ENCODE measurements at places on chromosomes 1 and 21. TPM values are rescaled to one million over a fixed set of nuclear protein-coding genes. Genes with fewer than 3 reads are reported as not detected.

- no peak overlapping the region for H3K4me3 ChIP-seq
- H3K27me3 ChIP-seq = no peaks in the 10 kb centered on the region
- H3K4me1 ChIP-seq = no peaks in the 10 kb centered on the region
- DNase-seq = no peak
- H3K36me3 ChIP-seq = no peaks in the 10 kb centered on the region
- no peak overlapping the region for H3K27ac ChIP-seq
Observed at GRCh38 chr1:214808845-214809460, 206.0 kb downstream of the CENPF start.

DNA sequence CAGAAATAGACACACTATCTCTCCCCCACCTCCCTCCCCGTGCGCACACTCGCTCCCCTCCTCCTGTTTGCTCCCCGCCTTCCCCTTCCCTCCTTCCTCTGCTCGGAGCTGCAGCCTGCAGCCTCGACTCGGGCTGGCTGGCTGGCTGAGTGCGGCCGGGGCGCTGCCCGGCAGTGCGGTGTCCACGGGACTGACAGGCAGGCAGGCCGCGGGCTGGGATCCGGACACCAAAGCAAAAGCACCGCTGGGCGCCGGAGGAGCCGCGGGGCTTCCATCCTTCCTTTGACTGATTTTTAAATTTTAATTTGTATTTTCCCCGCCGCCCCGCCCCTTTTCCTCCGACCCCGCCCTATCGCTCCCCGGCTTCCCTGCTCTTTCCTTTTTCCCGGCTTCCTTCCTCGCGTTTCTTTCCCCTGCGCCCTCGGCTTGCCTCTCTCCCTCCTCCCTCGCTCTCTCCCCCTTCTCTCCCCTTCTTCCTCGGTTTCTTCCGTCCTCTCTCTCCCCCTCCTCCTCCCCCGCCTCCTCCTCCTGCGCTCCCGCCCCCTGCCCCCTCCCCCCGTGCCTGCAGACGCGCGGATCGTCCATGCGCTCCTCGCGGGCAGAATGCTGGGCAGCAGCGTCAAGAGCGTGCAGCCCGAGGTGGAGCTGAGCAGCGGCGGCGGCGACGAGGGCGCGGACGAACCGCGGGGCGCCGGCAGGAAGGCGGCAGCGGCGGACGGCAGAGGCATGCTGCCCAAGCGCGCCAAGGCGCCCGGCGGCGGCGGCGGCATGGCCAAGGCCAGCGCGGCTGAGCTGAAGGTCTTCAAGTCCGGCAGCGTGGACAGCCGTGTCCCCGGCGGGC, 109.4 kb downstream of the NAV1 start:
- DNase-seq = peak; percentile 36
- H3K4me3 ChIP-seq = peak overlapping the region; percentile 46
- H3K27me3 ChIP-seq = no peaks in the 10 kb centered on the region
- H3K4me1 ChIP-seq = peaks cover 34% of the 10 kb centered on the region
- no peaks in the 10 kb centered on the region for H3K36me3 ChIP-seq
- H3K27ac ChIP-seq = no peak overlapping the region

DNA sequence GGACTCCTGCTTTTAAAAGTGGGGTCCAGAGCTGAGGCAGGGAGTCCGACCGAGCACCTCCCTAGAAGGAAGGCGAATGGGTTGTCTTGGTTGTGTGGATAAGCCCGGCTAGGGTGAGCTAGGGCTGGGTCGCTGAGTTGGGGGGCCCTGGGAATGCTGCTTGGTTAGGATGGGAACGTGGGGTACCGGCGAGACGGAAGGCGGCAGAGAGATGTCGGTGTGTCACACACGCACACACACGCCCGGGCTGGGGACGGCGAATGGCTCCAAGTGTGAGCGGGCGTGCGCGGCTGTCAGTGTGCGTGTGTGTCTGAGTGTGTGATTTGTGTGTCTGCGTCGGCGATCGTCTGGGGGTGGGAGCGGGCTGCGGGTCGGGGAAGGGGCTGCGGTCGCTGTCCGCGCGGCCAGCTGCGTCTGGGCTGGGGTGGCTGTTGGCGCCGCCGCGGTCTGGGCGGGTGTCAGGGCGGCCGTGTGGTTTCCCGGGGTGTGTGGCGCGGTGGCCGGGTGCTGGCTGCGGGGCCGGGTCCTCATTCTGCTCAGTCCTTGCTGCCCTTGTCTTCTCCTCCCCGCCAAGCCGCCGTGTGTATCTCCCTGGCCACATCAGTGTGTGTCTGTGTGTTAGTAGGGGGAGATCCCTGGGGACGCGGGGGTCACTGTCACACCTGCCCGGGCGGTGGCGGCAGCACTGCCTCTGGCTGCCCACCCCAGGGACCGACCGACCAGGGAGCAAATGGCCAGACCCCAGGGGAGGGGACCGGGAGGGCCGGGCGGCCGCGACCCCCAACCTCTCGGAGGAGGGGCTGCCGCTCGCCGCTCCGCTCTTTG, 1.1 kb downstream of the EFNA3 start:
- peaks cover 9% of the 10 kb centered on the region for H3K27me3 ChIP-seq
- H3K4me1 ChIP-seq = peaks cover 61% of the 10 kb centered on the region
- peak overlapping the region; percentile 39 for H3K4me3 ChIP-seq
- no peaks in the 10 kb centered on the region for H3K36me3 ChIP-seq
- H3K27ac ChIP-seq = no peak overlapping the region
- no peak for DNase-seq

DNA sequence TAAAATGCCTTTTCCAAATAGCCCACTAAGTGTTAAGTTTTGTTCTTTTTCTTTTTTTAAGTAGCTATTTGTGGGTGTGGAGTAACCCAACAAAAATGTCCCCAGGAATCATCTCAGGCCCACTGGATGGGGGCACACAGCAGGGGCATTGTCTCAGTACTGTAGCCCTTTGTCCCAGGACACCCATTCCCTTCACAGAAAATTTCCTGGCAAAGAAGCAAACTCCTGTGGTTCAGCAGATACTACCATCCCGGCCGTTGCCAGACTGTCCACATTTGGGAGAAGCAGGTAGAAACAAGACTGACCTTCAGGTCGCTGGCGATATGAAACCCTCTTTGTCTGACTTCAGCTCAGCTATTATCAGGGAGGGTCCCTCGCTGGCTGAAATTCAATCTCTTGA, 23.7 kb upstream of the SRRM1 start:
- H3K27me3 ChIP-seq = no peaks in the 10 kb centered on the region
- DNase-seq = no peak
- H3K36me3 ChIP-seq = no peaks in the 10 kb centered on the region
- H3K4me3 ChIP-seq = no peak overlapping the region

GRCh38 chr1:208349694-208350330, 105.6 kb upstream of the PLXNA2 start:
- H3K27me3 ChIP-seq = no peaks in the 10 kb centered on the region
- no peaks in the 10 kb centered on the region for H3K4me1 ChIP-seq
- H3K4me3 ChIP-seq = no peak overlapping the region
- no peak for DNase-seq
- H3K27ac ChIP-seq = no peak overlapping the region

DNA sequence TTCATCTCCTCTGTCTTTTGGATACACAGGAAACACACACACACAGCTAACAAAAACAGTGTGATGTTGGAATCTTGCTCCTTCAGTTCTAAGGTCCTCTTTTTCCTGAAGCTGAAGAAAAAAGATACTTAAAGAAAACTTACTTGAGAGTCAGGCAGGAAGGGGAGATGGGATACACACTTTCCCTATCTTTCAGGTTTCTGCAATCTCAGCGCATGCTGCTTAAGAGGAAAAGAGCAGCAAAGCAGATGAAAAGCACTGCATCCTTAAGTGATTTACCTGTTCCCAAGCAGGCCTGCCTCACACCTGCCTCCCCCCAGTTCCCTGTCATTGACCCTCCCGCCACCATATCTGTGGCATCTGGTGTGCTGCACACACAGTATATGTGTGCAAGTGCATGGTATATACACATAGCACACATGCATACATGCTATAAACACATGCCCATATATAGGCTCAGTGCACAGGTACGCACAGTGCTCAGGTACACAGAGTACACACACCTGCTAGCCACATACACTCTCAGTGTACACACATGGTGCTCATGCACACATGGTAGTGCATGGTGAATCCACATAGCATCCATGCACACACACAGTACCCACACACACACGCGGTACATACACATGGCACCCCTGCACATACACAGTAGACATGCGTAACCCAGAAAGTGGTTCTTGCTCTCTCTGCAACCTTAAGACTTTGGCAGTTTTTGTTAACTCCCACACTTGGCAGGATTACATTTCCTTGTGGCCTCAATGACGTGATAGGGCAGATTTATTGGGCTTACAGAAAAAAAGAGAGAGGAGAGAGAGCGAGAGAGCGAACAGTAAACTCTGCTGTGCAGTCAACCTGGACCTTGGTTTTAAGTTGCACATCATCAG, 166.9 kb downstream of the TOMM20 start:
- no peaks in the 10 kb centered on the region for H3K36me3 ChIP-seq
- H3K27ac ChIP-seq = peak overlapping the region; percentile 86
- no peak for DNase-seq
- peaks cover 81% of the 10 kb centered on the region for H3K4me1 ChIP-seq
- no peaks in the 10 kb centered on the region for H3K27me3 ChIP-seq

DNA sequence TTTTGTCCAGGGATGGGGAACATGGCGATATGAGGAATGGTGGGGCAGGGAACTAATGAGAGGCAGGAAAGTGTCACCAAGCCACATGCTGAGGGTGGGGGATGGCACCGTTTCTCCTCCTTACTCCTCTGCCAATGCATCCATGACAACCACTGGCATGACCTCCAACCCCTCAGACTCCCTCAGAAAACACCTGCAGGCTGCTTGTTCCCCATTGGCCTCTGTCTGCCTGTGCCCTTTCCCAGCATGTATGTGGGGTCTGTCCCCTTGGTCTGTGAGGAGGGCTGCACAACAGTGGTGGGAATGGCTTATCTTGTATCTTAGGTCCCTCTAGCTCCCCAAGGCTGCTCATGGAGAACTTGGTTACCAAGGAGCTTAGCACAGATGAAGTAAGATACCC, 137.2 kb upstream of the NGF start:
- H3K27me3 ChIP-seq = no peaks in the 10 kb centered on the region
- no peak overlapping the region for H3K4me3 ChIP-seq
- no peak overlapping the region for H3K27ac ChIP-seq
- H3K4me1 ChIP-seq = peaks cover 2% of the 10 kb centered on the region
- DNase-seq = no peak

GRCh38 chr1:2561898-2562895, 6.0 kb downstream of the TNFRSF14 start:
- no peak overlapping the region for H3K4me3 ChIP-seq
- H3K27me3 ChIP-seq = no peaks in the 10 kb centered on the region

The YOD1 gene
- total RNA-seq = 8.4 TPM

GRCh38 chr1:208888376-208888775, 644.2 kb upstream of the PLXNA2 start:
- no peaks in the 10 kb centered on the region for H3K36me3 ChIP-seq
- H3K4me3 ChIP-seq = no peak overlapping the region
- DNase-seq = no peak
- no peaks in the 10 kb centered on the region for H3K4me1 ChIP-seq
- H3K27ac ChIP-seq = no peak overlapping the region
- H3K27me3 ChIP-seq = no peaks in the 10 kb centered on the region

GRCh38 chr1:42620307-42620706, 37.9 kb upstream of the PPIH start:
- no peaks in the 10 kb centered on the region for H3K4me1 ChIP-seq
- no peaks in the 10 kb centered on the region for H3K27me3 ChIP-seq
- no peak overlapping the region for H3K27ac ChIP-seq
- no peak for DNase-seq
- H3K36me3 ChIP-seq = no peaks in the 10 kb centered on the region
- H3K4me3 ChIP-seq = no peak overlapping the region

- no peak overlapping the region for H3K4me3 ChIP-seq
- no peaks in the 10 kb centered on the region for H3K36me3 ChIP-seq
- H3K27me3 ChIP-seq = no peaks in the 10 kb centered on the region
- DNase-seq = no peak
- peaks cover 17% of the 10 kb centered on the region for H3K4me1 ChIP-seq
- no peak overlapping the region for H3K27ac ChIP-seq
Observed at GRCh38 chr1:41762251-41762650, 156.5 kb downstream of the HIVEP3 start.

The NR1I3 gene
- not detected for total RNA-seq

GRCh38 chr1:48093147-48093546, 96.0 kb upstream of the TRABD2B start:
- no peaks in the 10 kb centered on the region for H3K4me1 ChIP-seq
- DNase-seq = no peak
- H3K27ac ChIP-seq = no peak overlapping the region
- H3K36me3 ChIP-seq = no peaks in the 10 kb centered on the region
- no peak overlapping the region for H3K4me3 ChIP-seq

GRCh38 chr1:58572690-58573089, 4.4 kb downstream of the TACSTD2 start:
- DNase-seq = no peak
- no peak overlapping the region for H3K4me3 ChIP-seq
- H3K36me3 ChIP-seq = no peaks in the 10 kb centered on the region
- H3K4me1 ChIP-seq = peaks cover 22% of the 10 kb centered on the region
- peaks cover 8% of the 10 kb centered on the region for H3K27me3 ChIP-seq

DNA sequence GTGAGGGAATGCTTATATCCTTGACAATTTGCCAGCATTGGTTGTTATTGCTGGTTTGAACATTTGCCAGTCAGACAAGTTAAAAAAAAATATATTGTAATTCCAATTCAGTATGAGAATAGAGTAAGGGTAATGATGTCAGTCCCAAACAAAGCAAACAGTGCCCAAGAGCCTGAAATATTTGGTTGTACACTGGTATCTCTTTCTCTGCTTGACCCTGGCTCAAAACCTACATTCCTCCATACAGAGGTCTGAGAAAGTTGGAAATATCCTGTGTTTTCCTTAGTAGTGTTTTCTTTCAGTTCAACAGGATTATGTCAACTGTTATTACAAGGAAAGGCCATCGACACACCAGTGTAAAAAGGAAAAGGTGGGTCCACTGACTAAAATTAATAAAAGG, 145.6 kb downstream of the MRPL39 start:
- no peak overlapping the region for H3K27ac ChIP-seq
- no peak for DNase-seq
- no peaks in the 10 kb centered on the region for H3K27me3 ChIP-seq
- no peak overlapping the region for H3K4me3 ChIP-seq
- H3K4me1 ChIP-seq = no peaks in the 10 kb centered on the region

DNA sequence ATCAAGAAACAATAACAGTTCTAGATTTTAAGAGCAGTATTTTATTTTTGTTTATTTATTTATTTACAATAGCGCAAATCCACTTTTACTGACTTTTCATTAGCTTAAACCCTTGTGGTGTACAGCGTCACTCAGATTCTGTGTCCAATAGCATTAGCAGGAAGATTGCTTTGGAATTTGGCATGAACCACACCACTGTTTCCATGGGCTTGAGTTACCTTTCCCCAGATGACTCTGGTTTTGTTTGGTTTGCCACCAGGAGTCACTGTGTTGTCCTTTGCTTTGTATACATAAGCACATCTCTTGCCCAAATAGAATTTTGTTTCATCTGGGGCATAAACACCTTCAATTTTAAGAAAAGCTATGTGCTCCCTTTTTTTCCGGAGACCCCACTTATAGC, 25.9 kb upstream of the SNRPE start:
- DNase-seq = no peak
- no peak overlapping the region for H3K4me3 ChIP-seq
- H3K27me3 ChIP-seq = no peaks in the 10 kb centered on the region

GRCh38 chr1:81848880-81849682, 48.3 kb downstream of the ADGRL2 start:
- no peaks in the 10 kb centered on the region for H3K27me3 ChIP-seq
- no peak overlapping the region for H3K27ac ChIP-seq
- no peak overlapping the region for H3K4me3 ChIP-seq
- H3K4me1 ChIP-seq = peaks cover 10% of the 10 kb centered on the region
- DNase-seq = no peak

- H3K4me3 ChIP-seq = no peak overlapping the region
- H3K27ac ChIP-seq = no peak overlapping the region
- no peaks in the 10 kb centered on the region for H3K36me3 ChIP-seq
- no peak for DNase-seq
Observed at GRCh38 chr21:36465478-36465877, 14.4 kb downstream of the CLDN14 start.

The RUNX3 gene
- 4.2 TPM for total RNA-seq
